ENCODE measurements at places on chromosomes 6 and 20.

DNA sequence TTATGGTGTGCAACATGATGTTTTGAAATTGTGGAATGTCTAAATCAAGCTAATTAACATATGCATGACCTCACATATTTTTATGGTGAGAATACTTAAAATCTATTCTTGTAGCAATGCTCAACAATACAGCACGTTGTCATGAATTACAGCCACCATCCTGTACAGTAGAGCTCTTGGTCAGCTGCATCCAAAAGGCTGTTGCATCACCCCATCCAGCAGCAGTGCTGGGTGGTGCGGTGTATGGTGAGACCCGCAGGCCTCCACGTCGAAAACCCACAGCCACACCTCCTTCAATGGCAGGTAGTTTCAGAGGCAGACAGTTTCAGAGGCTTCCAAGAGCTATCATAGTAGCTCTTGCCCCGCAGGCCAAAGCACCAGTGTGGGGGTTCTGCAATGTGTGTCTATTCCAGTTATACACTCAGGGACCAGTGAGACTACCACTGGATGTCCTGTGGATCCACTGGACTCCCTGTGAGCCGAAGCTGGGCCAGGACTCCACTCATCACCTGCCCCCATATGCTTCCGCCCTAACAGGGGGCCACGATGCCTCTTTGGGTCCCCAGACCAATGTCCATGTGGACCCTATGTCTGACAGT lies 23.4 kb downstream of the PACSIN1 start:
- no peak for DNase-seq

- DNase-seq: no peak
Observed at GRCh38 chr20:49615401-49616153, 47.6 kb upstream of the PTGIS start.

GRCh38 chr6:142902636-142903053 lies 42.3 kb downstream of the HIVEP2 start:
- peak; percentile 49 for DNase-seq

GRCh38 chr6:112743323-112743722 lies 396.2 kb downstream of the RFPL4B start:
- no peak for DNase-seq

DNA sequence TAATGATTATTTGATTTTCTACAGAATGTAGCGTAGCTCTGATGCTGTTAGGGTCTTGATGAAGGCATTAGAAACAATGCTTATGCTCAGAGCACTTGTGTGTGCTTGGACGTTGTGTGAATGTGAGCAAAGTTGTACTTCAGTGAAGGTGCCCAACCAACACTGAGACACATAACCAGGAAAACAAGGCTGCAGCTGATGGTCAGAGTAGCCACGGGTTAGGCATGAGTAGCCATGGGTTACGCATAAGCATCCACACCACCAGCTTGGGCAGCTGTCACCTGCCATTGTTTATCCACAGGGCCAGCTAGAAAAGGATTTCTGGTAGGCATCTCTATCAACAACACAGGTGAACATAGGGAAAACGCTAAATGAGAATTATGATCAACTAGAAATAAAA lies 326.6 kb downstream of the NRN1 start:
- DNase-seq: no peak

DNA sequence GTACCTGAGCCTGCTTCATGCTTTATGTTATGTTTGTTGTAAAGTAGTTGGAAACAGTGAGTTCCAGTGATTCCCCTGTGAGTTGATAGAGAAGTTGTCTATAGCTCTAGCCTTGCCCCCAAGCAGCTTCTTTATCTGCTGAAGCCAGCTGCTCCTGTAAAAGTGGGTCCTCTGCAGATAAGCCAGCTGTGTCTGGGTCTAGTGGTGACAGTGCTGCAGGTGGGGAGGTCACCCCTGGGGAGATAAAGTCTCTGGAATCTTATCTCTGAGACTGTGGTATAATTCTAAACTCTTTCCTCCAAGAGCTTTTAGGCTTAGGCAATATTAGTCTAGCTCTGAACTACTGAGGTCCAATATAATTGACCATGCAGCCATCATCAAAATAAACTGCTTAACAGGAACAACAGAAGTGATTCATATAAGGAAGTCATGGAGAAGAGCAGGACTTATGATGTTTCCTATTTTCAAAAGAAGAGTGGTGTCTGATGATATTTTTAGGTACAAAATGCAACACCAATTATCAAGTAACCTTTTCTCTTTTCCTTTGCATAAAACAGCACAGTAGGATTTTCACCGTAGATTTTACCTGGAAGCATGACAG lies 44.2 kb upstream of the TMEM217 start:
- DNase-seq: no peak

DNA sequence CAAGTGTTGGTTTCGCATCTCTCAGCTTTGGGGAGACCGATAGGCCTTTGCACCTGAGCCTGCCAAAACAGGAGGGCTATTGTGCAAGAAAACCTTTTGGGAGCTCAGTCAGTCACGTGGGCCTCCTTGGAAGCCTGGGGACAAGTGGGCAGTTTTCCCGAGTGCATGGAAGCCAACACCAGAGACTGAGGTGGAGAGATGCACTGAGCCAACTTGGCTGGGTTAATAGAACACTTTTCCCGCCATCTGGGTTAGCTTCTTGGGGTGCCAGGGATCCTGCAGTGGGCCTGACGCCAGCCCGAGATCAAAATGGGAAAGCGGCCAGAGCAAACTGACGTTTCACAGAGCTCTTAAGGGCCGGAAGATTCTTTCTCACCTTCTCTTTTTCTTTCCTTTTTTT lies 2.8 kb upstream of the OOEP start:
- no peak for DNase-seq

DNA sequence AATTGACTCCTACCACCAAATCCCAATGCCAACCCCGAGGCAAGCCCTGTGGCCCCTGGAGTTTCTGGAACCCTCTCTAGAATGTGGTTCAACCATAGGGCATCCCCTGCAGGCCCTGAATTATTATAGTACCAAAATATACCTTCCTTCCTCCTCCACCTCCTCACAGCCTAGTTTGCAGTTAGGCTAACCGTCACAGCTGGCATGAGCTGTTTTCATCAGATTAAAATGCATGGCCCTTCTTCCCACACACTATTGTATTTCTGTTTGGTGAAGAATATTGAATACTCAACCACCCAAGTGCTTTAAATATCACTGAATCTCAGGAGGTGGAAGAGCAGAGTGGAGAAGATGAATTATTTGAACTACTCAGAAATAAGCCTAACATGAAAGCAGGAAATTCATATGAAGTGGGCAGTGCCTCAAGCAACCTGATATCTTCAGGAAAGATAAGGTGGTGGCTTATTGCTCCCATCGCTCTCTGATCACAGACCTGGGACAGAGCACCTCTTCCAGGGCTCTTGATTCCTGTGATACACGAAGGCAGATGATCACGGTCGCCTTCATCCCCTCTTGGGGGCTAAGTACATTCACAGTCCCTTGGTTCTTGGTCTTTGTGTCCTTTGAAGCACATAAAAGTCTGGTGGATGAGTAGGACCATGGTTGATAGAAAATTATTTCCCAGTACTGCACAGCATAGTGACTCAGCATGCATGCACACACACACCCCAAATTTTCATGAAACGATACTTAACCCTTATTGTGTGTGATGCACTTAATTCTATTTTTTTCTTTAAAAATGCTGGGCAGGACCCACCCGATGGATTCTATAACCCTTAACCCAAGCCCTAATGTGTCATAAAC lies 90.9 kb downstream of the PSMG4 start:
- DNase-seq: no peak

DNA sequence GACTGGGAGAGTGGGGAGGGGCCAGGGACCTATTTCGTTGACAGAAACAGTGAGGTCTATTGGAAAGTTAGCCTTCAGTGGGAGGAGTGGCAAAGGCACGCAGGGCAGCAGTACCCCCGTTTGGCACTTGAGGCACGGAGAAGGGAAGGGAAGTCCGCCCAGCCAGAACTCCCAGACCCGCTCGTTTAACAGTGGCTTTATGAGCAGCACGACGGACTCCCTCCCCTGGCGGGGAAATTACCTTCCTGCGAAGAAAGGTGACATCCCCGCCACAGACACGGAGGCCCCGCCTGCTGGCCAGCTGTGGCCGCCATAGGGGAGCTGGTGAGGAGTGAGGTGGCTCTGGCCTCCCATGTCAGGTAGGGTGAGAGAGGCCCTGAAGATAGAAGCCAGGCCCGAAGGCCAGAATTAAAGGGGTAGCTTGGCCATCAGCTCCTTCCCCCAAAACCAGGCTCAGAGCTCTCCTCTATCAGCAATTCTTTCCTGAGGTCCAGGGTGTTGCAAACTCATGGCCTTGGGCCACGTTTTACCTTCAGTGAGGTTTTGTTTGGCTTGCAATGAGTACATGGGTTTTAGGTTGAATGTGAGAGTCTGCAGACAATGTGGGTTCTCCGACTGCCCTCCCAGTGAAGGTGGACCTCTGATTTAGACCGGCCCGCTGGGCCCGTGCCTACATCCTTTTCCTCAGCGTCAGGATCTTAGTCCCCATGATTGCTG lies 123.7 kb downstream of the MRPL14 start:
- DNase-seq: no peak

DNA sequence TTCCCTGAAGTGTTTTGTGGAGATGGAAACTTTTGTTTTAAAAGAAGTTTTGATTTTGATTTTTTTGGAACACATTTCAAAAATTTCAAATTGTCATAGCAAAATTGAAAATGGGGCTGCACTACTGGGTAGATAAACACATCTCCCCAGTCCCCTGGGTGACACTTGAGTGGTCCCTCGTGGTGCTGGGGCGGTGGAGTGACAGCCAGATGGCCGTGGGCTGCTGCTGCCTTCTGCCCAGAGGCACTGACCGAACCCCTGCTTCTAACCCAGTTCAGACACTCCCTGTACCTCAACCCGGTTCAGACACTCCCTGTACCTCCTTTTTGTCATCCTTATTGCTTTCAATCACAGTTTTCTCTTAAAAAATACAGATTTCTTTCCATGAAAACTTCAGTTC lies 69.9 kb upstream of the SYNJ2 start:
- DNase-seq: no peak

DNA sequence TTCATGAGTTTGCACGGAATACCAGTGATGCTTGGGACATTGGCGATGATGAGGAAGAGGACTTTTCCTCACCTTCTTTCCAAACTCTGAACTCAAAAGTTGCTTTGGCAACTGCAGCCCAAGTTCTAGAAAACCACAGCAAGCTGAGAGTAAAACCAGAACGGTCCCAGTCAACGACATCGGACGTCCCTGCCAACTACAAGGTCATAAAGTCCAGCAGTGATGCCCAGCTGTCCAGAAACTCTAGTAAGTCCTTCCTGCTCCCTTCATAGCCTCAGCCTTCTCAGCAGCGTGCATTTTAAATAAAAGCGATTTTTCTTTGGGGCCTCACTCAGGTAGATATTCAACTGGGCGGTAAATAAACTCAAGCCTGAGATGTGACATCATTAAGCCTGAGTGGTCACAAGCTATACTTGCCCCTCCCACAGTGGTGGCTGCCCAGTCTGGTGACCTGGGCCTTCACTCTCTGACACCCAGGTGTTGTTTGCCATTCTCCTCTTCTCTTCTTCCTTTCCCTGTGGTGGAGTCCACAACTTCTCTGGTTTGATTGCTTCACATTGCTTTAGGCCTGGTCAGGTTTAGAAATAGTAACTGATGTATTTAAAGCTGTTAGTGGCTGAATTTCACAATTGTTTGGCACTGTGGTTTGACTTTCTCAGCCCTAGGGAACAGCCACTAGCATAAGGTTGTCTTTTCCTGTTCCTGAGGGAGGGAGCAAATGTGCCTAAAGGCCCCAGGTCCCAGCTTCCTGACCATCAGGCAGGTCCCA lies 21.6 kb upstream of the TMEM217 start:
- no peak for DNase-seq

GRCh38 chr6:624979-625378 lies 31.9 kb downstream of the HUS1B start:
- no peak for DNase-seq

- no peak for DNase-seq
Observed at GRCh38 chr20:49681850-49682216, 31.8 kb downstream of the B4GALT5 start.

GRCh38 chr20:47598911-47599744 lies 97.4 kb downstream of the NCOA3 start:
- DNase-seq: no peak

DNA sequence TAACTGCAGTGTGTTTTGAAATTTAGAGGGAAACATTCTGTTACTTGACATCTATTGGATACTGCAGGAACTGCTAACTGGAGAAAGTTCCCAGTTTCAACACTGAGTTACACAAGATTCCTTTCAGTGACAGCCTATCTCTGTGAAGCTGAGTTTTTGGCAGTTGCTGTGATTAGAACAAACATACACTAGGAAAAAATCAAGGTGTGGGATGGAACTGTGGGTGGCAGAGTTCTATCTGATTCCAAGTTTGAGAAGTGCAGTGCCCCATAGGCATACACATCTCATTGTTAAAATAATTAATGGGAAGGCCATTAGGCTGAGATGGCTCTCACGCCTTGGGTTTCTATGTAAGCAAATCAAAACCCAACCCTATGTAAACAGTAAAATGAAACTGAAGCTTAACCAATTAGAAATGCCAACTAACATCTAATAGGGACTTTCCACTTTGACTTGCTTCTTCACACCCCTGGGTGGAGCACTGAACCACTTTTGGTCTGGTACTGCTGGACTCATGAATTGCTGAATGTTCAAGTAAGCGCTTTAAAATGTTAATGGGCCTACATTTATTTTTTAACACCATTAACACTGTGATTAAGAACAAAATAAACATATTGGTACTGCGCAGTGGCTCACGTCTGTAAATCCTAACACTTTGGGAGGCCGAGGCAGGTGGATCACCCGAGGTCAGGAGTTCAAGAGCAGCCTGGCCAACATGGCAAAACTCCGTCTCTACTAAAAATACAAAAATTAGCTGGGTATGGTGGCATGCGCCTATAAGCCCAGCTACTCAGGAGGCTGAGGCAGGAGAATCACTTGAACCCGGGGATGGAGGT lies 55.2 kb upstream of the TBC1D7 start:
- DNase-seq: no peak

DNA sequence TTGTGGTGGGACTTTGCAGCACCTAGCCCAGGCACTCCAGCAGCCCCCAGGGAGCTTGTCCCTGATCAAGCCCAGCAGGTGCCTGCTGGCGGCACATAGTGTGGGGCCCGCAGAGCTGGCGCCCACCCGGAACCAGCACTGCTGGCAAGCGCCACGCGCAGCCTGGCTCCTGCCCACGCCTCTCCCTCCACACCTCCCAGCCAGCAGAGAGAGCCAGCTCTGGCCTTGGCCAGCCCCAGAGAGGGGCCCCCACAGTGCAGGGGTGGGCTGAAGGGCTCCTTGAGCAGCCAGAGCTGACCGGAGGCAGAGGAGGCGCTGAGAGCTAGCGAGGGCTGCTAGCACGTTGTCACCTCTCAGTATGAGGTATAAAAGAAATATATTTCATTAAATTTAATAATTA lies 716.5 kb upstream of the MAP3K7 start:
- peak; percentile 17 for DNase-seq

- DNase-seq: no peak
Observed at GRCh38 chr6:149443411-149444181, 41.2 kb downstream of the ZC3H12D start.

- DNase-seq: no peak
Observed at GRCh38 chr20:5221061-5221430, 94.2 kb downstream of the CDS2 start.

DNA sequence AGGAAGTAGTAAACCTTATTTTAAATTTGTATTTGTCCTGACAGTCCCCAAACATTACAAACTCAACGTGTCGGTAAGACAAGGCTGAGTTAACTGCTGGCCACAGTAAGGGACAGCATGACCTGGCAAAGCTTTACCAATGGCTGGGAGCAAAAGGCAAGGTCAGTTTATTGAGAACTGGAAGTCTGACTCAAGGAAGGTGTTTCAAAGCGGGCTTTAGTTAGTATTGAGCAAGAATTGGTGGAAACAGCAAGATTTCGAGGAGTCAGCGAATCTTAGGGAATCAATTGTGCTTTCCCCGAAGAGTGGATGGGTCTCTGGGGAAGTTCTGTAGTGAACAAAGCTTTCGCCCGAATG lies 885 bp upstream of the GZF1 start:
- DNase-seq: no peak
